LoVo (cell line): ENCODE measurements at places on chromosomes 2 and 18.

DNA sequence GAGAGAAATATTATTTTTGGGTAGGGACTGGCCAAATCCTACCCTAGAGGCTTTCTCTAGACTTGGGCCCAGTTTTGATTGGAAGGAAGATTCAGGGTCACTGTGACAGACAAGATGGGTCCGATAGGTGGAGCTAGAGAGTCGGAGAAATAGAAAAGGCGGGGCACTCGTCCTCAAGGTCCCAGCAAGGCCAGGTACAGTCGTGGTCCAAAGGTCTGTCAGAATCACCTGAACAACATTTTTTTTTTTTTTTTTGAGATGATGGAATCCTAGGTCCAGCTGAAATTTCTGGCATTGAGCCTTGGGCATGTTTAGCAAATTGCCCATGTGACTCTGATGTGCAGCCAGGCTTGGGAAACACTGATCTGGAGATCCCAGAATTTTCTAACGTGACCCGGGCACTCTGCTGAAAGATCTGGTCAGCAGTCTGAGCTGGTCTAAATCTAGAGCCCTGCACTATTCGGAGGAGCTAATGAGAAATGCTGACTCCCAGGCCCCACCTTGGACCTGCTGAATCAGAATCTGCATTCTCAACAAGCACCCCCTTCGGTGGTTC, 23.0 kb upstream of the NTSR2 start:
- peak; percentile 79 for DNase-seq

- DNase-seq, result no peak
These were observed 36.4 kb downstream of the FOXI3 start for GRCh38 chr2:88416016-88416663.

DNA sequence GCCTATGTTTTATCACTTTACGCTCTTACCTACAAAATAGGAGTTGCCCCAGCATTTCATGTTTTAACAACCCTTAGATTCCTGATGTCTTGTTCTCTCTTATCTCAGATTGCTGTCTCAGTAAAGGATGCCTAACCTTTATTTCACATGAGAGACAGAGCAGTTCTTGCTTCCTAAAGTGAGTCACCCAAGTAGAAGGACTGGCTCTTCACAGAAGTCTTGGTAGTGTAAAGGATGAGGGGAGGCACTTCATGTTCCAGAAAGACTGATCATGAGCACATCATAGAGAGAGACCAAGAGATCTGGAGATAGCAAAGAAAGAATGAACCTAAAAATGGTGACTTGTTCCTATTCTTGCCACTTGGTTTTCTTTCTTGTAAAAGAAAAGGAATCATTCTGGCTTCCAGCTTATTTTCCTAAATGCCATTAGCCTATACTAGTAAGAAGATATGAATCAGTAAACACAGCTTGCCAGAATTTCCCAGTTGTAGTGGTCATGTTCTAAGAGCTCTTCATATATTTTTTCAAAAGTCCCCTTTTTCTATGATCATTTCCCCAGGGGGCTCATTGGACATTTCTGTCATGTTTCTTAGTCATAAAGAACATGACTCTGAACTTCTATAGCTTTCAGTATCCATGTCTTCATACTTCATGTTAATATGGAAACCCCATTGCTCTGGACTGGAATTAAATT, 54.9 kb downstream of the MAPRE2 start:
- no peak for DNase-seq

GRCh38 chr2:69742322-69742952, 503 bp downstream of the ANXA4 start:
- DNase-seq, result no peak

DNA sequence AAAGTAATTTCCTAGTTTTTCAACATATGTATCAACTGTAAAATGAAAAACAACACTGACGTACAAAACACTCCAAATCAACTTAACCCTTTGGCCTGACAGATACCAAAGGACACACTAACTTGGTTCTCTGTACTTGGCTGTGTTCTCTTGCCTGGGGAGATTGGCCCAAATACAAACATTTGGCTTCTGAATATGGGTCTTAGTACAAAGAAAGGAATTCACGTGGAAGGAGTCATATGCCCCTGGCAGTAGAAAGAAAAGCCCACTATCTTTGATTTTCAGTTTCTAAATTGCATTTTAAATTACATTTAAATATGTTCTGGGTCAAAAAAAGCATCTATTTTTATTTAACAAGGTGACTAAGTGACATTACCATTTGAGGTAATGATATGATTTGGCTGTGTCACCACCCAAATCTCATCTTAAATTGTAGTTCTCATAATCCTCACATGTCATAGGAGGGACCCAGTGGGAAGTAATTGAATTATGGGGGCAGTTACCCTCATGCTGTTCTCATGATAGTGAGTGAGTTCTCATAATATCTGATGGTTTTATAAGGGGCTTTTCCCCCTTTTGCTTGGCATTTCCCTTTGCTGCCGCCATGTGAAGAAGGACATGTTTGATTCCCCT, 153.6 kb upstream of the CCDC195 start:
- no peak for DNase-seq

- DNase-seq, result no peak
These were observed 206.1 kb upstream of the GATA6 start for GRCh38 chr18:21963336-21963735.

DNA sequence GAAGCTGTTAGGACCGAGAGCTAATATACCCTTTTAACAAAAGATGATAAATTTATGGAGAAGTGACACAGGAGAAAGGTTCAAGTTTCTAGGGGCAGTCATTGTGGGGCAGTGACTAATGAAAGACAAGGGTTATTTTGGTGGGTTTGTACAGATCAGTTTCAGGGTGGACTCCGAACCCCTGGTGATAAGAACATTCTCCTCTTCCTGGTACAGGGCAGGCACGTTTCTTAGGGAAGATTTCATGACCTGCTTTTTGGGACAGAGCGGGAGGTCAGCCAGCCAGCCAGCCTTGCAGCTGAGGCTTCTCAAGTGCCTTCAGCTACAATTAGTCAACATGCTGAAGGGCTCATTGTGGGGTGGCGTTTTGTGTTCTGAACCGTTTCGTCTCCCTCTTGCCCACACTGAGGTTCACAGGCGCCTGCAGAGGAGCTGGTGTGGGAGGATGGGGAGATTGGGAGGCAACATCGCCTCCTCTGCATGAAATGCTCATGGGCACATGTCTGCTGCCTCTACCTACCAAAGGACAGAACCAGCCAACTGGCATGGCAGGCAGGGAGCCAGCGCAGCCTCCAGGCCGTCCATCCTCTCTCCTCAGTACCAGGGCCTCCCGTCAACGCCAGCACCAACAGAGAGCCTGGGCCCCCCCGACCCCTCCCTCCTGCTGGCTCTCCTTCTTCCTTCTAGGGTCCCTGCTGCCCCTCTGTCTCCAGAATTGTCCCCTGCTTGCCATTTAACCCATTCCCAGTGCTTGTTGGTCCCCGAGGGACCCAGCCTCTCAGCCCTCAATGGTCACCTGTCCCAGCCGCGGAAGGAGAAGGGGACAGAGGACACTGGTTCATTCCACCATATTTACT, 9.6 kb downstream of the CHMP1B start:
- no peak for DNase-seq

DNA sequence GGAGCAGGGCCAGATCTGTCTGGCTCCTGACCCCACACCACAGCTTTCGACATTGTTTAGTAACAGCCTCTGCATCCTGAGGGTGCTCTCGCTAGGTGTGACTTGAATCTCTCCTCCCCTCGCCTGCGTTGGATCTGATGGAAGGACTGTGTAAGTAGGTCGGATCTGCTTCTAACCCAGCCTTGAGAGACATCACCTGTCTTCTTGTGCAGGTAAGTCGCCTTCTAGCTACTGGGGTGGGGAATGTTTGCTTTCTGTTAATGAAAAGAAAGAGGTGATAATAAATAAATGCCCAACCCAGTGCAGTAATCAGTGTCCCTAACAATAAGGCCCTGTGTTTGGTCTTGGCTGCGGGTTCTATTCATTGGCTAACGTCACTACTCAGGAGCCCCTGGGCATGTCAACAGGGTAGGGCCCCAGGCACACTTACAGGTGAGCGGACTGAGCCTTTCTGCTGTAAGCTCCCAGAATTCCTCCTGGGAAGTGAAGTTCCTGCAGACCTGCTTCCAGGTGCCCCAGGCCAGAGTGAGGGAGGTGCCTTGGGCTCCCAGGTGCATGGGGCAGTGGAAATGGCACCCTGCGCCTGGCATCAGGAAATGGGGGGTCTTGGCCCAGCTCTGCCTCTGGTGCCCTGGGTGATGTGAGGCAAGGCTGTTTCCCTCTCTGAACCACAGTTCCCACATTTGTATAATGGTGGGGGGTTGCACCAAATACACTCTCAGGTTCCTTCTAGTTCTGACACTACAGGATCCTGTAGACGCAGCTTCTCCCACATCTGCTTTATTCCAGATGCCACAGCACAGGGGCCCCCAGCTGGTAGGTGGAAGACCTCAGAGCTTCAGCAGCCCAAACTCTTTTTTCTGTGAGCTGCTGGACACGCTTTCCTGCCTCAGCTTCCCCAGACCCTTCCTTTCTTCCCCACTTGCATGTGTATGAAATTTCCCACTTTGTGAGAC, 11.2 kb upstream of the FOSL2 start:
- DNase-seq, result peak; percentile 69

- no peak for DNase-seq
These were observed 28.1 kb downstream of the TMEM163 start for GRCh38 chr2:134690629-134691215.
